ENCODE measurements at places on chromosomes 12 and 14.
A peak's percentile ranks its signal among the peaks of the same experiment; 100 is the strongest.

DNA sequence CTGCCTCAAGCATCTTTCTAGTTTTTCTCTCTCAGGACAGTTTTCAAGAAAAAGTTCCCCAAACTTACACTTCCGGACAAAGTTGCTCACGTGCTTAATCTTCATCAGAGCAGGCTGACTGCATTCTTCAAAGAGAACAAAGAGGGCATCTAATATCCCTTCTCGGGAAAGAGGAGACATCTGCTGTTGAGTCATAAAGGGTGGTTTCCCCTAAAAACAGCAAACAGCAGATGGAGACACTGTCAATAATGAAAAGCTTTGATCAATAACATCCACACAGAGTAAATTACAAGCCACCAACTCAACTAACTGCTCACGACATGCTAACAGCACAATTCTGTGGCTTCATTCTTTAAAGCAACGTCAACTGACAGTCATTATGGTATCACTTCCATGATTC, 8.1 kb downstream of the CIT start:
- peak; percentile 26 for DNase-seq

- DNase-seq, result peak; percentile 89
Measured at GRCh38 chr14:102323102-102323501, 3.6 kb downstream of the ZNF839 start.

DNA sequence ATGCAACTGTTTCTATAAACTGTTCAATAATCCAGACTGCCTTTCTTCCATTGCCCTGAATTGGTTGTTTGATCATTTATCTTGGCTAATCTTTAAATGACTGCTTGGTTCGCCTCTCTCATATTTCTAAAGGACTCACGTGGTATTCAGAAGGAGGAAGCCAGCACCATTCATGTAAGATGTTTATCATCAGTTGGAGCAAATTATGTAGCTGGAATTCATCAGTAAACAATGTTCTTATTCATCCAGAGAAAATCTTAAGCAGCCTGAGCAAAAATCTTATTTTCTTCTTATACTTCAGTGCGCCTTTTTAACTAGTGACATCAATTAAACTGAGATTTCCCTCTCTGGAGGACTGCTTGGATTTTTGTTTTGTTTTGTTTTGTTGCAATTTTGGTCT, 538.7 kb upstream of the TMEM132C start:
- no peak for DNase-seq

GRCh38 chr12:49819786-49820185, 8.4 kb downstream of the NCKAP5L start:
- no peak for DNase-seq

DNA sequence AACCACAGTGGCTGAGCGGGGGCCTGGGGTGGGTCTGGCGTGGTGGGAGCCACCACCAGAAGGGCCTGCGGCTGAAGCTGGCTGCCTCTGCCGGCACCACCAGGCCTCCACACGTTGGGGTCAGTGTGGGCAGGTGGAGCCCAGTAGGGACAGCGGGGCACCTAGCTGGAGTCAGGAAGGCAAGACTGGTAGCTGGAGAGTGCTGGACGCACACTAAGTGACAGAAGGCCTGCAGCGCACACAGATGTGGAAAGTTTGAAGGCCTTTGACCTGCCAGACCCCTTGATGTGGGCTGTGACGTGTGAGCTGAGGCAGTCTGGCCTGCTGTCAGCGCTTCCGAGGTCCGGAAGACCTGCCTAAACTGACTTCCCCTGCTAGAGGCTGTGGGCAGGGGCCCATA, 26.3 kb downstream of the RIN3 start:
- DNase-seq, result no peak

DNA sequence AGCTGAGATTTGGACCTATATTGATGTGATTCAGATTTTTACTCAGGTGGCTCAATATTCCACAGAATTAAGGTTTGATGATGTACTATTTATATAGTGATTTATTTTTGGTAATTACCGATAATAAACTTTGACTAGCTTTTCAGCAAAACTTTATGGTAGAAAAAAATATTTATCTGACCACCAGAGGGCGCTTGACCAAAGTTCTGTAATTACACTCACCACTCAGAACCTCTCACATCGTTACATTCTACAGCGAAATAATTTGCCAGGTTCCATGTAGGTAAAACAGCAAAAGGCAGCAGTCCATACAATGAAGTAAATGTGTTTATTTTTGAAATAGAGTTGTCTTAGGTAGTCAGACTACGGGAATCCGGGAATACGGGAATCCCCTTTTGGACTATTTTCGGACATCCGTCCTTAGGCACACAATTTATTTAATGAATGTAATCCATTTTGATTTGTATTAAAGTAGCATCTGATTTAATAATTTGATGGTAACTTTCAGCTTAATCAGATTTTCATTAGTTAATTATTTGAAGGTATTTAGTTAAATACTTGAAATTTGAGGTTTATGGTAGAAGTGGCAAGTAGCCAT, 143.0 kb upstream of the DDHD1 start:
- peak; percentile 36 for DNase-seq

DNA sequence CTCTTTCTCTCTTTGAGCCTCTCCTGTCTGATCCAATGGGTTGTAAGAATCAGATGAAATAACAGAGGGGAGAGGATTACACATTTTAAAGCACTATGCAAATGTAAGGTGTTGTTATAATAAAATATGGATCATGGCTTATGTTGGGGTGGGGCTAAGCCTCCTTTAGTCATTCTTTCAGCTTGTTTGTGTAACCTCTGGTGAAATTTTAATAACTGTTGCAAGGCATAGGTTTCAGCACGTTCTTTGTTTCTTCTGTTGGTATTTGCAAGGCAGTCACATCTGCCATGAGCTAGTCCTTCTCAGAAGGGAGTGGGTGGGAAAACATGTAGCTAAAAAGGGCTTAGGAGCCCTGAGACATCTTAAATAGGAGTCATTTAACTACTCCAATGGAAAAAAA, 74.8 kb upstream of the FRMD6 start:
- peak; percentile 43 for DNase-seq

All from iris pigment epithelial cell (primary cell).